Activated CD8-positive, alpha-beta memory T cell treated with anti-CD3 and anti-CD28 coated beads for 48 hours (primary cell): ENCODE measurements at places on chromosomes 16 and 17.

DNA sequence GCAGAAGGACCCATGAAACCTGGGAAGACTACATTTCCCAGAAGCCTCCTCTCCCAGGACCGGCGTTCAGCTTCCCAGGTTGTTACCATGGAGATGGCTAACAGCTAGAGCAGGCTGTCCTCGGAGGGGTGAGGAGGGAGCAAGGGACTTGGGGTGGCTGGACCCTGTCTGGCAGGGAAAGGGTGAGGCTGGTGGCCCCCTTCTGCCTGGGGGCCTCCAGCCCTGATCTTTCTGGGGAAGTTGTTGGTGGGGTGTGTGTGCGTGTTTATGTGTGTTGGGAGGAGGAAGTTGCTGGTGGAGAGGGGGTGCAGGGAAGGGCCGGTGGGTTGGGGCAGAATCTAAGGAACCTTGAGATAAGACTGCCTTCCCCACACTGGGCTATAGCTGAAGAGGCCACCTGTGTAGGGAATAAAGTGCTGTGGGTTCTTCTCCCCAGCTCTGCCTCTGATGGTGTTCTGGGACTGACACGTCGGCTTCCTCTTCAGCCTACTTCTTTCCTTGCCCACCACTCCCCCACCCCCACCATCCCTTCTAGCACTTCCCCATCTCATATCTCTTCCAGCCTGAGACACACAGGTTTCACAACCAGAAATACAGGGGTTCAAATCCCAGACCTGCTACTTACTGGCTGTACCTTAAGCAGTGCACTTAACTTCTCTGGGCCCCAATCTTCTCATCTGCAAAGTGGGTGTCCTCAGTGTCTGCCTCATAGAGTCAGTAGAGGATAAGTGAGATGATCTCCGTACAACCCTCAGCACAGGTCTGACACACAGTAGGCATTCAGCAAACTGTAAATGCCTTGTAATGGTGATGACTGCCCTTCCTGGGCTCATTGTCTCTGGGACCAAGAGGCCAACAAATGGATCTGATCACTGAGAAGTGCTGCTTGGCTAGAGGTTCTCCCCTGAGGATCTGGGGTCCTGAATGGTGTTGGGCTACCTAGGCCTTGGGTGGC lies at the start of gene DRC7:
DRC7 (plus strand) TSS at position 82 of the 955 bp plus-strand sequence. CDS start 3,144 bp downstream, outside the sequence.
- no peak for DNase-seq

DNA sequence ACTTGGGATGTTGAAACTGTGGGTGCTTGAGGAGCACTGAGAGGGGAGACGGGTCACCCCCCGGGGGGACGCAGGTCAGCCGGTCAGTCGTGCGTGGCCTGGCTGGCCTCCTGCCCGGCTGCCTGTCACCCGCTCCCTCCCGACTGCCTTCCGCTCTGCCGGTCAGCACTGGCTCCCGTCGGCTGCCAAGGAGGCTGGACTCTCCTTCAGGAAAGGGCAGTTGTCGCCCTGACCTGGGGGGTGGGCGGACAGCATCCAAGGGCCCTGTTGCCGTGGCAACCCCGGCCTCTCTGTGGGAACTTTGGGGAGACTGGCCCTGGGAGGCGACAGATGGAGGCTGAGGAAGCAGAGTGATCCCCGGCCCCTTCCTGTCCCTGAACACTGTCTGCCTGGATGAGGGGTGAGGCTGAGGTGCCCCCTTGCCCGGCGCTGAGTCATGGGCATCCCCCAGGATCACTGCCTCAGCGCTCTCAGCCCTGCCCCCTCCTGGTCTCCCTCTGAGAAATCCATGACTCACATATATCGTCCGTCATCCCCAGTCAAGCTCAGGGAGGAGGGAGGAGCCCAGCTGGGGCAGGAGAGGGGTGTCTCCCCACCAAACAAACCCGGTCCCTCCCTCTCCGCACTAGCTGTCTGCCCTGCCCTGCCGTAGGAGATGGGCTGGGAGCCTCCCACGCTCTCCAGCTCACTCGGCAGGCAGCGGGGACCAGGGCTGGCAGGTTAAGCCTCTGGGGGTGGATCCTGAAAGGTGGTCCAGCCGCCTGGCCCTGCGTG lies at the start of gene ADGRG1:
ADGRG1 (plus strand) TSS at position 623 of the 774 bp plus-strand sequence. CDS start 21,658 bp downstream, outside the sequence.
- peak; percentile 44 for DNase-seq

DNA sequence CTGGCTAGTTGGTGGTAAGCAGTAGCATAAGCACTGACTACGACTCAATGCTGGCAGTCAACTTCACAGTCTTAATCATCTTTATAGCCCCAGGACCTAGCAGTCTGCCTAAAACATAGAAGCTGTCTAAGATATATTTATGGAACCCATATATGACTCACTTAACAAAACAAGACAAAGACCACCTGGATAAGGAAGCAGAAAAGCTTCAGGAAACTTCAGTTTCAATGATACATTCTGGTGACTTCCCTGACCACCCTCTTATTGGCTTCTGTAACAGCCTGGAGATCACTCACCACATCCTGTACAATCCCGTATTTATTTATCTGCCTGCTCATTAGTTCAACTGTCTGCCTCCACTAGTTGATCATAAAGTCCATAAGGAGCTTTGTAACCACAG lies 95.5 kb downstream of the PMP22 start:
- DNase-seq = no peak

GRCh38 chr17:2466931-2467330 lies 44.8 kb downstream of the METTL16 start:
- no peak for DNase-seq
